ENCODE measurements at places on chromosomes 16 and 17.

DNA sequence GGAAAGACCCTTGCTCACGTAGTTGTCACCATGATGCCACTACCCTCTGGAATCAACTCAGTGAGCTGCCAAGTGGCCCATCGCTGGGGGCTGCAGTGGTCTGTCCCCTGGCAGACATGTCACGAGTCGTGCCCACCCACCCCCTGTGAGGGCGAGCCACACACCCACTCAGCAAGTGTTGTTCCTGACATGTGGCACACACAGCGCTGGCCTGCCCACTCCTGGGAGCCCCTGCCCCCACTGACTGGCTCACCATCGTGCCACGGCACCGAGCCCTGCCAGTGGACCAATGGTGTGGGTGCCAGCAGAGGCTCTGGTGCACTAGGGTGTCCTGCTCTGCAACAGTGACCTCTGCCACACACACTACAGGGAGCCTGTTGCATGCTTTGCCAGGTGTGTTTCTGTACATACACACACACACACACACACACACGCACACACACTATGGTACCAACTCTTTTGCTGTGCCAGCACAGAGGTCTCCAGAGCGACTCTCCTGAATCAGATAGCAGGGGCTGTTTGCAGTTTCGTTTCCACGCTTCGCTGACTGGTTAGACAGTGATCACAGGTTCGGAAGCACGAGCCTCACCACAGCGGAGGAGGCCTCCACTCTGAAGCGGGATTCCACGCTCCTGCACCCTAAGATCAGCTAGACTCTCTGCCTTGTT, 7.7 kb downstream of the RTN4RL1 start:
- H3K27me3 ChIP-seq, result peaks cover 7% of the 10 kb centered on the region
- peaks cover 2% of the 10 kb centered on the region for H3K4me1 ChIP-seq
- no peaks in the 10 kb centered on the region for H3K36me3 ChIP-seq
- no peak overlapping the region for H3K27ac ChIP-seq
- no peak overlapping the region for H3K4me3 ChIP-seq

DNA sequence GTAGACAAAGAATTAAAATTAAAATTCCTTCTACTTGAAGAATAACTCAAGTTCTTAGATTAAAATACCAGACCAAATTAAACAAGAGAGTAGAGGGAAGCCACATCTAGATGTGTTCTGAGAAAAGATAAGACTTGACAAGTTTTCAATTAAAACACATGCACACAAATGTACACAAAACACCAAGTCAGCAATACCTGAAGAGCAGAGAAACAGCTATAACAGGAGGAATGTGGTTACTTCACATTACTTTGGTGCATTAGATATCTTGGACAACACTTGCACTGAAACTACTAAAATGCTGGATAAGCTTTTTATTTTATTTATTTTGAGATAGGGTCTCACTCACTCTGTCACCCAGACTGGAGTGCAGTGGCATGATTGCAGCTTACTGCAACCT, 113.9 kb downstream of the MAP2K4 start:
- H3K27ac ChIP-seq, result no peak overlapping the region
- DNase-seq, result no peak
- no peak overlapping the region for H3K4me3 ChIP-seq
- no peaks in the 10 kb centered on the region for H3K27me3 ChIP-seq
- H3K4me1 ChIP-seq, result no peaks in the 10 kb centered on the region

DNA sequence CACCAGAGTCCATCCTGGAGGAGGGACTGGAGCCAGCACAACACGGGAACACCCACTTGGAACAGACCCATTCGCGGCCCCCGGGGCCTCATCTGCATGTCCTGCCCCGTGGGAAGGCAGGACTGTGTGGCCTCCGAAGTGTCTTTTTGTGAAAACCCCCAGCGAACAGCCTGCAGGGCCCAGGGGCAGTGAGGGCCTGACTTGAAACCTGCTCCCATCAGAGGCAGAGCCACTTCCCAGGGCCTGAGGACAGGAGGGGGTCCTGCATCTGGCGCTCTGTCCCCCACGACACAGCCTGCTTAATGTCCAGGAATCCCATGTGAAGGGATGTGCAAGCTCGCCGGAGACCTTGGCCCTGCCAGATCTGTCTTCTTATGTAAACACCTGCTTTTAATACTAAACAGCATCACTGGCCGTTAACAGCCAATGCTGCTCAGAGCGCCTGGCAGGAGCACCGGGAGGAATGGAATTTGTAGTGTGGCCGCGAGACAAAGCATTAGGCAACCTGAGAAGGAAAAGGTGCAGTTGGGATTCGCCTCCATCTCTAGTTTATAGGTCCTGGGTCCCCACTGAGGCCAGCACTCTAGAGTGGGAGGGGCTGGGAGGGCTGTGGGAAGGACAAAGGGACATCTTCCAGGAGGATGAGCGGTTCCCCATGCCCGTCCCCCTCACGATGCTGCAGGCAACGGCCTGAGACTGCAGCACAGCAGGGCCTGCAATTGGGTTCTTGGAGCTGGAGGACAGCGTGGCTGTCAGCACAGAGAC, 9.6 kb upstream of the EVPL start:
- peaks cover 23% of the 10 kb centered on the region for H3K36me3 ChIP-seq
- no peak overlapping the region for H3K4me3 ChIP-seq

GRCh38 chr17:78497115-78497540, 80.1 kb downstream of the DNAH17 start:
- H3K27ac ChIP-seq, result no peak overlapping the region
- H3K4me3 ChIP-seq, result no peak overlapping the region
- peak; percentile 28 for DNase-seq

DNA sequence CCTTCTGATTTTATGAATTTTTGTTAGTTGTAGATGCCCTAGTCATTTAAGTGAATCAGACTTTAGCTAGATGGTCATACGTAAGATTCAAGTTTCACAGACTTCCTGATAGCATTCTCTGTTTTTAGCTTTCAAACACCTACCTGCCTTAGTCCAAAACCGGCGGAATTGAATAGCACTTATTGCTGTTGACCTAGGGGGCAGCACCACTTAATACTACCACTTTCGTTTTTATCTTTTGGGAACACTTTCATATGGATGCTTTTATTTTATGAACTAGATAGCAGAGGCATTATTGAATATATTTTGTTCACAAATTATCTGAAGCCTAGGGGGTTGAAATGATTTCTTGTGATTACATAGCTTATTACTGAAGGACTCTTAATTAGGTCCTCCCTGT, 31.5 kb downstream of the TADA2A start:
- no peaks in the 10 kb centered on the region for H3K27me3 ChIP-seq
- H3K4me3 ChIP-seq, result no peak overlapping the region
- H3K36me3 ChIP-seq, result peaks cover 19% of the 10 kb centered on the region
- H3K4me1 ChIP-seq, result peaks cover 2% of the 10 kb centered on the region
- DNase-seq, result no peak

DNA sequence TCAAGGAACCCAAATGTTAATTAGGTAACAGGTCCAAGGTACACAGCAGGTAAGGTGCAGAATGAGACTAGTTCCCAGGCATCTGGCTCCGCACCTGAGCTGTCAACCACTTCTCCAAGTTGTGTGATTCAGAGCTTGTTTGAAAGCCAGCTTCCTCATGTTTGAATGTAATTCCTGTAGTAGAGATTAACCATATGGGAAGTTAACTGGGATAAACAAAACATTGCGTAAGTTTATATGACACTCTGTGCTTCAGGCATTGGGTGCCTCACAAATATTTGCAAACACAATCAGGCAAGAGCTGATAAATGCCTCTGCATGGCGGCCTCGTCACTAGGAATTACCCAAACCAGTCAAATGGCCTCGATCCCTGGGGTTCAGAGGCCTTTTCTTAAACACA, 27.9 kb upstream of the CPHXL start:
- no peak overlapping the region for H3K27ac ChIP-seq
- peaks cover 6% of the 10 kb centered on the region for H3K4me1 ChIP-seq
- H3K27me3 ChIP-seq, result no peaks in the 10 kb centered on the region
- H3K36me3 ChIP-seq, result no peaks in the 10 kb centered on the region
- H3K4me3 ChIP-seq, result no peak overlapping the region

GRCh38 chr16:54808890-54809289, 121.8 kb upstream of the IRX5 start:
- no peaks in the 10 kb centered on the region for H3K27me3 ChIP-seq
- H3K4me1 ChIP-seq, result no peaks in the 10 kb centered on the region
- no peak overlapping the region for H3K4me3 ChIP-seq
- no peak for DNase-seq
- no peaks in the 10 kb centered on the region for H3K36me3 ChIP-seq

GRCh38 chr16:50485232-50485631, 63.0 kb upstream of the NKD1 start:
- H3K4me1 ChIP-seq, result no peaks in the 10 kb centered on the region
- peaks cover 2% of the 10 kb centered on the region for H3K27me3 ChIP-seq
- H3K27ac ChIP-seq, result no peak overlapping the region
- no peak for DNase-seq
- H3K4me3 ChIP-seq, result no peak overlapping the region

GRCh38 chr17:18361837-18362697, 1.3 kb downstream of the SHMT1 start:
- peaks cover 18% of the 10 kb centered on the region for H3K4me1 ChIP-seq
- H3K27me3 ChIP-seq, result peaks cover 2% of the 10 kb centered on the region

DNA sequence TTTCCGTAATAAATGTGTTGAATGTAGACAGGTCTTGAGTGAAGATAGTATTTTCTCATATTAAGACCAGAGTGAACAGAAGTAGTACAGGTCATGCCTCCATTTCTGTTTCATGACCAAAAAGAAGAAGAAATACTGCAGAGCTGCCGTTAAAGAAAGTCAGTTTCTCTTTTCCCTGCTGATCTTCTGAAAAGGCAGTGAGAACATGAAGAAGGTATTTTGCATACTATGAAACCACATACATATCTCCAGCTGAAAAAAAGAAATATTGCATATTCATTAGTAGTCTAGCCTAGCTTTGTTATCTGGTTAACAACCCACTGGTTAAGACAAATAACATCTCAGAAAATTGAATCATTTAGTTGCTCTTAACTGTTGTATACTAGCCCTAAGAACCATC, 138.4 kb downstream of the PHKB start:
- peaks cover 20% of the 10 kb centered on the region for H3K36me3 ChIP-seq
- no peak overlapping the region for H3K27ac ChIP-seq
- H3K4me1 ChIP-seq, result peaks cover 8% of the 10 kb centered on the region
- H3K27me3 ChIP-seq, result no peaks in the 10 kb centered on the region
- DNase-seq, result no peak

DNA sequence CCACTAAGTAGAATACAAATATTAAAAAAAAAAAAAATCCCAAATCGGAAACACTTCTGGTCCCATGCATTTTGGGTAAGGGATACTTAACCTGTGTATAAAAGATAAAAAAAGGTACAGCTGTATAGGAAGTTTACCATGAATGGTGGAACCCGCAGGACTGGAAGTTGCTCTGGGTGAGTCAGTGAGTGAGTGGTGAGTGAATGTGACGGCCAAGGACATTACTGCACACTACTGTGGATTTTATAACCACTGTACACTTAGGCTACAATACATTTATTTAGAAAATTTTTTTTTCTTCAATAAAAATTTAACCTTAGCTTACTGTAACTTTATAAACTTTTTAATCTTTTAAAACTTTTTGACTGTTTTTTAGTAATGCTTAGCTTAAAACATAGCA, 71.3 kb upstream of the BCAR1 start:
- no peak overlapping the region for H3K27ac ChIP-seq
- peaks cover 41% of the 10 kb centered on the region for H3K36me3 ChIP-seq
- DNase-seq, result no peak
- H3K27me3 ChIP-seq, result peaks cover 31% of the 10 kb centered on the region
- H3K4me3 ChIP-seq, result no peak overlapping the region

DNA sequence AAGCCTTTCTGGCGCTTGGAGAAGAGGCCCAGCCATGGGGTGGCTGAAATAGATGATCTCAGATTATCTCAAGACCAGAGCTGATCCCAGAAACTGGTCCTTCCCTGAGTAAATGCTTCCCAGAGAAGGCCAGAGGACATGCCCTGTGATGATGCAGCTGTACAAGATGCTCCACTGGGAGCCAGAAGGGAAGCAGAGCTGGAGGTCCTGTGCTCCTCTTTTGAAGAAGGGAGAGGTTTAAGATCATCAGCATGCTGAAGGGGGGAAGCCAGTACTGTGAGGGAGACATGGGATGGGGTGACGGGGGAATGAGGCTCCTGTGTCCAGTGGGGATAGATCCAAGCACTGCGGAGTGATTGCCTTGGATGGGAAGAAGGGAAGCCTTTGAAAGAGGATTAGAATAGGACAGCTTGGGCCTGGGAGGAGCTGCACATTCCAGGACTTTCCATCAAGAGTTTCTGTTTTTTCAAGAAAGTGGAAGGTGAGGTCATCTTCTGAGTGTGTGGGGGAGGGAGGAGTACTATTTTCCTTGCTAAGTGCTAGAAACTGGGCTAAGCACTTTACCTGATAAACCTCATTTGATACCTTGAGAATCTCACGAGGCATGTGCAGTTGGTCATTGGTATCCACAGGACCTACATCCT, 16.4 kb upstream of the ALOX15B start:
- no peak overlapping the region for H3K4me3 ChIP-seq
- peaks cover 12% of the 10 kb centered on the region for H3K27me3 ChIP-seq
- no peak for DNase-seq
- H3K4me1 ChIP-seq, result no peaks in the 10 kb centered on the region
- H3K36me3 ChIP-seq, result no peaks in the 10 kb centered on the region

DNA sequence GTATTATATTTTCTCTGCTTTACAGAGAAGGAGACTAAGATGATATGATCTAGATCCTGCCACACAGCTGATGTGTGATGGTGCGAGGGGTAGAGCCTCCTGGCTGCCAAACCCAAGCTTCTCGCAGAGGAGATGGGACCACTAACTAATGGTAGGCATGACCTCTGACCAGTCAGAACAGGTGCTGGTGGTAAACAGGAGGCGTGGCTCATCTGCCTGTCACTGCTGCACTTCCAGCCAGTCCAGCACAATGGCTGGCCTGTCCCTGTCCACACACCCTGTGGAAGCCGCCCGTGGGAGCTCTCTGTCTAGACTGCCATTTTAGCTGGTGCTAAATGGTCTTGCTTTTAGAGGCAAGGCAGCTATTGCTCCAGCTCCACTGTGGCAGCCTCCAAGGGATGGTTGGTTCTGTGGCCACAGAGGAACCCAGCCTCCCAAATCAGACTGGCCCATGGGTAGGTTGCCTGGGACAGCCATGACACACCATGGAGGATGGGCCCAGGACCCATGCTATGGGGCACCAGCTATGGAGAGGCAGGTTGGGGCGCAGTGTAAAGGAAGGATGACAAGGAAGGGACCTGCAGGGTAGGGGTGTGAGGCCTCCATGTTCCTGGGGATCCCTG, 86.7 kb downstream of the KSR1 start:
- H3K36me3 ChIP-seq, result no peaks in the 10 kb centered on the region
- H3K4me1 ChIP-seq, result peaks cover 68% of the 10 kb centered on the region
- no peak for DNase-seq
- H3K27me3 ChIP-seq, result peaks cover 3% of the 10 kb centered on the region
- no peak overlapping the region for H3K4me3 ChIP-seq

All from immature natural killer cell (primary cell).